ENCODE measurements at places on chromosomes 12 and 14. TPM values are rescaled to one million over a fixed set of nuclear protein-coding genes. Genes with fewer than 3 reads are reported as not detected.

DNA sequence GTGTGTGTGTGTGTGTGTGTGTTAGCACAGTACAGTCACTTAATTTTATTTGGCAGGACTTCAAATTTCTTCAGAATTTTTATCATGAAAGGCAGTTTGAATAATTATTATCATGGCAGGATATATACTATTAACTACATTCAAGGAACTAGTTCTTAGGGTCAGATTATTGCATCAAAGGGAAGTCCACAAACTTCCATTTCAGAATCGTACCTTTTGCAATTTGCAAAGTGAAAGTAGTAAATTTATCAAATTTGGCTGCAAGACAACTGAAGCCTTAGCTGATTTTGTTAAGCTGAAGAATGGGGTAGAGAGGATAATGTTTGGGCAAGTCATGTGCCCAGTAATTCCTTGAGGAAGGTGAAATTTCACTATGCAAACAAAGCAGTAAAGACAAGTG lies 68.2 kb downstream of the PLEKHG7 start:
- no peak overlapping the region for H3K27ac ChIP-seq
- H3K36me3 ChIP-seq: peaks cover 11% of the 10 kb centered on the region
- H3K27me3 ChIP-seq: no peaks in the 10 kb centered on the region
- no peak for DNase-seq
- no peaks in the 10 kb centered on the region for H3K4me1 ChIP-seq
- H3K4me3 ChIP-seq: no peak overlapping the region

The SRRM4 gene
- not detected for total RNA-seq

The SLC25A47 gene
- not detected for total RNA-seq

The LRRIQ1 gene
- total RNA-seq: 0.92 TPM

DNA sequence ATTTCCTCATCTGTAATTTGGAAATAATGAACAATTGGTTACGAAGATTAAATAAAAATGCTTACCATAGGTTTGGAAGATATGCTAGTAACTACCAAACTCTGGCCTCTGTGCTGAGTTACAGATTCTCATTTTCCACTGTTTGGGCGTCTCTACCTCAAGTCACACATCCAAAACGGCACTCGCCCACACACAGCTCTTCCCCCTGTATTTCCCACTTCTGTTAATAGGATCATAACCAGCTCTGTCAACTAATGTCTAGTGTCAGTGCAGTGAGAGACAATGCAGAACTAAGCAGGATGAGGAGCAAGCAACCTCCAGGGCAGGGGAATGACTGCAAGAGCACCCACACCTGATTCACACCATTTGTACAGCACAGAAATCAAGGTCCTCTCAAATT lies 10.9 kb upstream of the SYCP3 start:
- DNase-seq: no peak
- H3K27ac ChIP-seq: no peak overlapping the region
- H3K36me3 ChIP-seq: peaks cover 95% of the 10 kb centered on the region
- no peaks in the 10 kb centered on the region for H3K27me3 ChIP-seq
- H3K4me1 ChIP-seq: no peaks in the 10 kb centered on the region

DNA sequence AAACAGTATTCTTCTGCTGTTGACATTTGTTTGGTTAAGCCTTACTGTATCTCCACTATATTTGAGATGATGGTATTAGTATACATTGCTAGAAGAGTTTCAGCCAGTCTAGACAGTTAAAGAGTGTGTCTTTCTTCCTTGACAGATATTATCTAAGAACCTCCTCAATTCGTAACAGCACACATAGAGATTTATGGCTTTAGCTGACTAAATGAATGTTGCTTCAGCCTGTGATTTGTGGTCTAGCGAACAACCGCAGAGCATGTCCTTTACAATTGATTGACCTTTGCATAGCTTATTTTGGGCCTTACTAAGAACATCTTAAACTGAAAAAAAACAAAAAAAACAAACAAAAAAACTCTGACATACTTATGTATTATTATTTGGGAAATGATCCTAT lies 122.2 kb downstream of the DAAM1 start:
- H3K27ac ChIP-seq: no peak overlapping the region
- no peaks in the 10 kb centered on the region for H3K36me3 ChIP-seq
- H3K4me1 ChIP-seq: peaks cover 5% of the 10 kb centered on the region
- DNase-seq: no peak
- no peak overlapping the region for H3K4me3 ChIP-seq

The GLI1 gene
- total RNA-seq: 4.0 TPM

- H3K27me3 ChIP-seq: no peaks in the 10 kb centered on the region
- DNase-seq: peak; percentile 60
- H3K36me3 ChIP-seq: no peaks in the 10 kb centered on the region
- no peak overlapping the region for H3K4me3 ChIP-seq
- H3K27ac ChIP-seq: peak overlapping the region; percentile 17
- H3K4me1 ChIP-seq: peaks cover 13% of the 10 kb centered on the region
Observed at GRCh38 chr12:12903642-12904609, 12.6 kb downstream of the GPRC5A start.

The SLC35F4 gene
- not detected for total RNA-seq

- H3K4me1 ChIP-seq: no peaks in the 10 kb centered on the region
- DNase-seq: no peak
- H3K27me3 ChIP-seq: no peaks in the 10 kb centered on the region
- H3K4me3 ChIP-seq: no peak overlapping the region
Observed at GRCh38 chr12:107435072-107435471, 250.5 kb upstream of the PWP1 start.

The OTOGL gene
- total RNA-seq: not detected

The NTS gene
- total RNA-seq: not detected

GRCh38 chr12:2013086-2013485 lies 8.8 kb upstream of the DCP1B start:
- H3K27ac ChIP-seq: peak overlapping the region; percentile 79
- H3K36me3 ChIP-seq: no peaks in the 10 kb centered on the region
- H3K4me3 ChIP-seq: no peak overlapping the region
- H3K4me1 ChIP-seq: peaks cover 8% of the 10 kb centered on the region

DNA sequence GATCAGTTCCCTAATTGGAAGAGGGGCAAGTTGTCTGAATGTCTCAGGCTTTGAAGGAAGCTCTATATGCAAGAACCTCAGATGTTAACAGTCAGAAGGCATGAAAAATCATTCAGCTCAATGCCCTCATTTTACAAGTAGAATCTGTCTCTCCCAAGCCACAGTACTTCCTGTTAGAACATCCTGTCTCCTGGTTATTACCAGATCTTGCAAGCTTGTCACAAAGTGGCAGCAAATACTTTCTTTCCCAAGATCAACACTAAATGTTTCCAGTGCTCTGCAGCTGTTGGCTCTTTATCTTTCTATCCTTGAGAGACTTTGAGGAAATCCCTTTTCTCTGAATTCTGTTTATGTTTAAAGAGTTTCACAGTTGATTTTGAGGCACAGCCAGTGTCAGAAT lies 235.5 kb downstream of the AKAP6 start:
- no peak overlapping the region for H3K4me3 ChIP-seq
- DNase-seq: peak; percentile 47
- peaks cover 5% of the 10 kb centered on the region for H3K4me1 ChIP-seq
- no peak overlapping the region for H3K27ac ChIP-seq
- H3K27me3 ChIP-seq: no peaks in the 10 kb centered on the region

- no peak overlapping the region for H3K4me3 ChIP-seq
- no peaks in the 10 kb centered on the region for H3K36me3 ChIP-seq
- H3K27ac ChIP-seq: no peak overlapping the region
- H3K4me1 ChIP-seq: no peaks in the 10 kb centered on the region
- DNase-seq: no peak
Observed at GRCh38 chr12:95980437-95980836, 15.7 kb downstream of the HAL start.

- H3K27me3 ChIP-seq: no peaks in the 10 kb centered on the region
- no peak overlapping the region for H3K27ac ChIP-seq
- H3K4me1 ChIP-seq: no peaks in the 10 kb centered on the region
- no peak for DNase-seq
Observed at GRCh38 chr14:88628462-88628861, 65.6 kb downstream of the ZC3H14 start.

DNA sequence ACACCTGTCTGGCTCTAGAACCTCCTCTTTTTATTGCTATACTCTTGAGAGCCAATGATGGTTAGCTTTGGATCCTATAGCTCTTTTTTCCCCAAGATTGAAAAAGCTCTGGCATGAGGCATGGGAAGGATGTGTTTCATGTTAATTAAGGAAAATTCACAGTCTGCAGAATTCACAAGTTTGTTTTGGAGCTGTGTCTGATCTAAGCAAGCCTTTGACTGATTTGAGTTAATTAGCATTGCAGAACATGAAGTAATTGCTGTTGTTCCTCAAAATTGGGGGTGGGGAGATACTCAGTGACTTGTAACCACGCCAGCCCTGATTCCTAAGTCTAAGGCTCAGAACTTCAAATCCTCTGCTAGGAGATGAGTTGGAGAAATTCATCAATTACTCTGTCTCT lies 205.0 kb downstream of the SUDS3 start:
- H3K36me3 ChIP-seq: no peaks in the 10 kb centered on the region
- DNase-seq: no peak
- no peaks in the 10 kb centered on the region for H3K4me1 ChIP-seq
- no peaks in the 10 kb centered on the region for H3K27me3 ChIP-seq
- no peak overlapping the region for H3K4me3 ChIP-seq

The IRAK3 gene
- total RNA-seq: 4.7 TPM

- DNase-seq: no peak
- H3K36me3 ChIP-seq: no peaks in the 10 kb centered on the region
- peaks cover 58% of the 10 kb centered on the region for H3K4me1 ChIP-seq
- no peaks in the 10 kb centered on the region for H3K27me3 ChIP-seq
- peak overlapping the region; percentile 76 for H3K4me3 ChIP-seq
- H3K27ac ChIP-seq: peak overlapping the region; percentile 97
Observed at GRCh38 chr14:75979071-75979571, 2.7 kb downstream of the TGFB3 start.

All from stomach (tissue), 19 donors.